ENCODE measurements at places on chromosomes 3 and 15. TPM values are rescaled to one million over a fixed set of nuclear protein-coding genes. Genes with fewer than 3 reads are reported as not detected.

TIPARP gene
- total RNA-seq, result 55.7 TPM

SYNPR gene
- not detected for total RNA-seq

SPSB4 gene
- total RNA-seq, result 0.38 TPM

COLQ gene
- total RNA-seq, result 0.80 TPM

OTOL1 gene
- total RNA-seq, result not detected

MAP3K13 gene
- total RNA-seq, result 9.9 TPM

GCNT3 gene
- total RNA-seq, result 156 TPM

GPR149 gene
- total RNA-seq, result not detected

CATSPER2 gene
- 0.58 TPM for total RNA-seq

CLSTN2 gene
- total RNA-seq, result 0.02 TPM

FANCD2 gene
- 20.6 TPM for total RNA-seq

ANKUB1 gene
- not detected for total RNA-seq

SLCO3A1 gene
- total RNA-seq, result 26.9 TPM

SRGAP3 gene
- total RNA-seq, result 0.98 TPM

INSYN1 gene
- total RNA-seq, result 2.2 TPM

RBSN gene
- total RNA-seq, result 8.2 TPM

TIGIT gene
- not detected for total RNA-seq

DPH3 gene
- total RNA-seq, result 25.5 TPM

ADGRG7 gene
- not detected for total RNA-seq

HCN4 gene
- total RNA-seq, result 0.15 TPM

Data from A549 treated with ZK216348 at 1 μM for 4 hours (cell line).